Activated naive CD8-positive, alpha-beta T cell treated with anti-CD3 and anti-CD28 coated beads, Interleukin-2, amount 10 ng/mL, durations not matched to agents 7 days and 5 days (primary cell): ENCODE measurements at places on chromosomes 12 and 14. TPM values are rescaled to one million over a fixed set of nuclear protein-coding genes. Genes with fewer than 3 reads are reported as not detected.

DNA sequence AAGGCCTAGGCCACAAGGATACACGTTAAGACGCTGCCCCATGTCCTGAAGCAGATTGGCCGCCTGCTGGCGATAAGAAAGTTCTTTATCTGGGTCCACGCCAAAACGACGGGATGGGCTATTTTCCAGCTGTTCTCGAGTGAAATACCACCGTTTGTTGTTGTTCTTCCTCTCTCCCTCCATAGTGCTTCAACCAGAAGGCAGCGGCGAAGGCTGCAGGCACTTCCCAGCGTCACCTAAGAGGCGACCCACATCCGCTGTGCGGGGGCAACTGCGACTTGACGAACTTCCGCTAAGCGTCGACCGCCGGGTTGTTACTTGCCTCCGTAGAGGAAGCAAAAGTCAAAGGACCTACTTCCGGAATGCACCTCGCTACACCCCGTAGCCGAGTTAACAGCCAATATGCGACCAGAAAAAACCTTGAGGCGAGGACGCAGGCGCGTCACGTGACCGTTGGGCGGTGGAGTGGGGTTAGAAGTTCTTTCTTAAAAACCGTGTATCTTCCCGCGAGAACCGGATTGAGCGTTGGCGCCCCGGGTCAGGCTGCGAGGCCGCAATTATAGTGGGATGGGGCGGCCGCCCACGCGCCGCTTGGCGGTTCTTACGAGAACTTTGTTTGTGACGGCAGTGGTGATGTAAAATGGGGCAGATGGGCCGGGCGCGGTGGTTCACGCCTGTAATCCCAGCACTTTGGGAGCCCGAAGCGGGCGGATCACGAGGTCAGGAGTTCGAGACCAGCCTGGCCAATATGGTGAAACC, at the start of gene CCNT1:
TSS of gene CCNT1 (minus strand) at position 215 of the 759 bp plus-strand sequence. CDS start at position 183, 32 bp downstream.
- H3K36me3 ChIP-seq: peaks cover 40% of the 10 kb centered on the region
- peak; percentile 95 for DNase-seq
- no peaks in the 10 kb centered on the region for H3K27me3 ChIP-seq
- peak within 1 kb of the TSS; percentile 98 for H3K27ac ChIP-seq

- H3K36me3 ChIP-seq: no peaks in the 10 kb centered on the region
- no peak overlapping the region for H3K4me3 ChIP-seq
- H3K4me1 ChIP-seq: peaks cover 33% of the 10 kb centered on the region
Observed at GRCh38 chr12:21676776-21677175, 19.1 kb upstream of the LDHB start.

- H3K27me3 ChIP-seq: no peaks in the 10 kb centered on the region
- peaks cover 38% of the 10 kb centered on the region for H3K36me3 ChIP-seq
- no peak for DNase-seq
- no peak overlapping the region for H3K4me3 ChIP-seq
Observed at GRCh38 chr12:51160814-51161459, 12.0 kb downstream of the TFCP2 start.

The LRP1-AS gene
- total RNA-seq: not detected

GRCh38 chr12:75471902-75472890, 8.4 kb upstream of the GLIPR1 start:
- H3K27ac ChIP-seq: no peak overlapping the region
- no peaks in the 10 kb centered on the region for H3K36me3 ChIP-seq
- H3K4me1 ChIP-seq: peaks cover 4% of the 10 kb centered on the region
- no peak overlapping the region for H3K4me3 ChIP-seq

The MIP gene
- not detected for total RNA-seq

The PXN gene
- total RNA-seq: 89.0 TPM

DNA sequence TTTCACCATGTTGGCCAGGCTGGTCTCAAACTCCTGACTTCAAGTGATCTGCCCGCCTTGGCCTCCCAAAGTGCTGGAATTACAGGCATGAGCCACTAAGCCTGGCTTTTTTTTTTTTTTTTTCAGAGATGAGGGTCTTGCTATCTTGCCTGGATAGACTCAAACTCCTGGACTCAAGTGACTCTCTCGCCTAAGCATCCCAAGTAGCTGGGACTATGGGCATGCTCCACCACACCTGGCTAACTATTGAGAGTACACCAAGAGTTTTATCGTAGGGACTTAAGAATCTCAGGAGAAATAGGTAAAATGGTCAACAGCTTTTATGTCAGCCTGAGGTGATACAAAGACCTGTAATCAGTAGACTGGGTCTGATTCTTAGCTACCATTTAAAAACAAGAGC, 31.2 kb upstream of the SIX1 start:
- peaks cover 13% of the 10 kb centered on the region for H3K27me3 ChIP-seq
- H3K4me1 ChIP-seq: no peaks in the 10 kb centered on the region
- DNase-seq: no peak
- no peak overlapping the region for H3K27ac ChIP-seq
- H3K36me3 ChIP-seq: no peaks in the 10 kb centered on the region

- peaks cover 8% of the 10 kb centered on the region for H3K4me1 ChIP-seq
- peaks cover 46% of the 10 kb centered on the region for H3K36me3 ChIP-seq
- DNase-seq: no peak
- H3K27me3 ChIP-seq: no peaks in the 10 kb centered on the region
- no peak overlapping the region for H3K4me3 ChIP-seq
Observed at GRCh38 chr14:64422005-64422404, 33.9 kb downstream of the MTHFD1 start.

DNA sequence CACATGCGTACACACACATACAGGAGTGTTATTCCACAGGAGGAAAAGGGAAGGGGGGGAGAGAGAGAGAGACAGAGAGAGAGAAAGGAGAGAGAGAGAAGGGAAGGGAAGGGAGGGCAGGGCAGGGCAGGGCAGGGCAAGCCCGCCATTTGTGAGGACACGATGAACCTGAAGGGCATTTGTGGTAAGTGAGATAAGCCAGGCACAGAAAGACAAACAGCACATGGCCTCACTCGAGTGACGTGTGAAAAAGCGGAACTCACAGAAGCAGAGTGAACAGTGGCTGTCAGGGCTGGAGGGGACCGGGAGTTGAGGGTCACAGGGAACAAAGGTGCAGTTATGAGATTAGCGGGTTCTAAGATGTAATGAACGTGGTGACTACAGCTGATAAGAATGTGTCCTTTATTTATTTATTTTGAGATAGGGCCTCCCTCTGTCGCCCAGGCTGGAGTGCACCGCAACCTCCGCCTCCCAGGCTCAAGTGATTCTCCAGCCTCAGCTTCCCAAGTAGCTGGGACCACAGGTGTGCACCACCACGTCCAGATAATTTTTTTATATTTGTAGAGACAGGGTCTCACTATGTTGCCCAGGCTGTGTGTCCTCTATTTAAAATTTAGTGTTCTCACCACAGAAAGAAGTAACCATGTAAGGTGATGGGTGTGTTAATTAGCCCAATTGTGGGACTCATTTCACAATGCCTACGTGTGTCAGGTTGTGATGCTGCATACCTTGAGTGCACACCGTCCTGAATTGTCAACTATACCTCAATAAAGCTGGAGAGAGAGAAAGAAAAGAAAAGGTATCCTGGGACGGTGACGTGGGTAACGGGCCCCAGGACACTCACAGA, 18.7 kb upstream of the FBRSL1 start:
- H3K4me1 ChIP-seq: peaks cover 29% of the 10 kb centered on the region
- H3K36me3 ChIP-seq: peaks cover 3% of the 10 kb centered on the region
- peak overlapping the region; percentile 30 for H3K4me3 ChIP-seq
- peak overlapping the region; percentile 62 for H3K27ac ChIP-seq
- no peak for DNase-seq
- peaks cover 2% of the 10 kb centered on the region for H3K27me3 ChIP-seq

DNA sequence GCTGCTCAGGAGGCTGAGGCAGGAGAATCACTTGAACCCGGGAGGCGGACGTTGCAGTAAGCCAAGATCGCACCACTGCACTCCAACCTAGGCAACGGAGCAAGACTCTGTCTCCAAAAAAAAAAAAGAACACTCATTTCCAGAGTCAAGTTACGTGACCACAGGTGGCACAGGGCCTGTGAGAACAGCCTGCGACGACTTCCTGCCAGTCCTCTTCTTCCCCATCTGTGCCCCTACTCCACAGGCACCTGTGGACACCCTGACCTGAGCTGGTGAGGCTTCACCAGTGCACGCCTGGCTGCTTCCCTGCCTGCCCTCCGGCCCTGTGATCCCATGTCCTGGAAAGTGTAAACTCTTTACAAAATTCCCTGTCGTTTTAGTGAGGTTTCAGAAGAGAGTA, 77.7 kb downstream of the PPP2R5C start:
- no peak for DNase-seq
- no peaks in the 10 kb centered on the region for H3K27me3 ChIP-seq
- H3K4me3 ChIP-seq: peak overlapping the region; percentile 39
- H3K36me3 ChIP-seq: peaks cover 16% of the 10 kb centered on the region

DNA sequence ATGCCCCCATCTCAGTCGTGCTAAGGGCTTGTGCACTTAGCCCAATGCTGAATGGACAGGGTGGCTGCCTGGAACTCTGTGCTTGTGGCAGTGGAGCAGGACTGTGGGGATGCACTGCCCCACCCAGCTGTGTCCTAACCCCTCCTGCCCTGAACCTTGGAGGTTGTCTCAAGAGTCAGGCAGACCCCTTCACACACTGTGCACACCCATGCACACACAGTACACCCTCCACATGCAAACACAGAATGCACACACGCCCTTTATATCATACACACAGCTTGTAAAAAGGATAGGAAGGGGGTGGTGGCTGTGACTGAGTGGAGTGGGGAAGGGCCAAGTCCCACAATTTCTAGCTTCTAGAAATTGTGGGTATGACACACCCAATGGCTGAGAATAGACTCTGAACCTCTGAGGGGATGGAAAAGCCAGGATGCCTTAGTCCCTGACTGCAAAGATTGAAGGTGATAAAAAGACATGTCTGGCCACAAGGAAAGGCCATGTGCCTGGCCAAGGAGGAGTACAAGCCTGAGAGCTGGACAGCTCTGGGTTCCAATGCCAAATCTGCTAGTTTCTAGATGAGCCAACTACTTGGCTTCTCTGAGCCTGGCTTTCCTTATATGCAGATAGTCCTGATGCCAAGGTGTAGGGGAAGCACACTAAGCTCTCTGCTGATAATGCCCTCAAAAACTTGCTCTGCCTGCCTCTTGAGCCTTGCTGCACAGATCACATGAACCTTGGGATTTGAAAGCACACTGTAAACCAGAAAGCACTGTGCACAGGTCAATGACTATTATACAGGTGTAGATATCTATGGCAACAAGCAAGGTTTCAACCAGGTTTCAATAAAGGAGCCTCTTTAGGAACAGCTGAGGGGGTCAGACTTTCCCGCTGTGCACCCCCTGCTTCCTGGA, 8.4 kb downstream of the KRT8 start:
- H3K27me3 ChIP-seq: peaks cover 6% of the 10 kb centered on the region
- no peak overlapping the region for H3K4me3 ChIP-seq
- no peaks in the 10 kb centered on the region for H3K36me3 ChIP-seq
- no peak overlapping the region for H3K27ac ChIP-seq
- no peaks in the 10 kb centered on the region for H3K4me1 ChIP-seq

GRCh38 chr14:105325716-105326567, 11.4 kb downstream of the PACS2 start:
- no peak for DNase-seq
- no peak overlapping the region for H3K27ac ChIP-seq
- H3K27me3 ChIP-seq: no peaks in the 10 kb centered on the region
- H3K4me1 ChIP-seq: peaks cover 13% of the 10 kb centered on the region
- H3K36me3 ChIP-seq: peaks cover 2% of the 10 kb centered on the region

The LRRC9 gene
- not detected for total RNA-seq

The GPR84 gene
- 0.65 TPM for total RNA-seq

The CLEC1A gene
- not detected for total RNA-seq

DNA sequence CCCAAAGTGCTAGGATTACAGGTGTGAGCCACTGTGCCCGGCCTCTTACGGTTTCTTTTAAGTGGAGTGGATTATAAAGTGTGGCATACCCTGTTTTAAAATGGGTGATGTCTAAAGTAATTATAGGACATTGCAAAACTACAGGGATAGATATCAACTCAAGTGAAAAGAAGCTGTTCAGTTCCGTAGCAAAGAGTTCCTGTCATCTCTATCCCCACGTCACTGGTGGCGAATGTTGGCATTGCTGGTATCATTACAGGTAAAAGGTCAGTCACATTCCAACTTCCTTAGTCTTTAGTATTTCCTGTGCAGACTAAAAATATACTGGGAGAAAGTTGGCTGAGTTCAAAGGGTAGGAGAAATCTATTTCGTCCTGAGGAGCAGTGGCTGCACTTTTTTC, 95.6 kb upstream of the SLC38A2 start:
- DNase-seq: no peak
- no peak overlapping the region for H3K4me3 ChIP-seq
- no peaks in the 10 kb centered on the region for H3K27me3 ChIP-seq
- H3K27ac ChIP-seq: no peak overlapping the region
